T47D (cell line): ENCODE measurements at places on chromosomes 12 and 14.

GRCh38 chr12:44459569-44459968 is 416.5 kb downstream of the NELL2 start:
- no peak for DNase-seq

DNA sequence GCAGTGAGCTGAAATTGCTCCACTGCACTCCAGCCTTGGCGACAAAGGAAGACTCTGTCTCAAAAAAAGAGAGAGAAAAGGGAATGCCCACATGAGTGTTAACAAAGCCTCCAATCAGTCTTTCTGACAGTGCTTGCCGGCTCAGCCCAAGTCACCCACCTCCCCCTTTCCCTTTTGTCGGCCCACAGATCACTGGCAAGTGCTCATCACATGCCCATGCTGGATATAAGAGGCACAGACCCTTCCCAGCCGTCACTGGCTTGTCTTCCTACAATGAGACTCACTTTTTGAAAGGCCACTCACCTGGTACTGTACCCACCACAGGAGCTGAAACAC is 70.8 kb downstream of the CCDC88C start:
- no peak for DNase-seq

GRCh38 chr12:109331301-109331952 is 16.3 kb upstream of the MYO1H start:
- DNase-seq: no peak

DNA sequence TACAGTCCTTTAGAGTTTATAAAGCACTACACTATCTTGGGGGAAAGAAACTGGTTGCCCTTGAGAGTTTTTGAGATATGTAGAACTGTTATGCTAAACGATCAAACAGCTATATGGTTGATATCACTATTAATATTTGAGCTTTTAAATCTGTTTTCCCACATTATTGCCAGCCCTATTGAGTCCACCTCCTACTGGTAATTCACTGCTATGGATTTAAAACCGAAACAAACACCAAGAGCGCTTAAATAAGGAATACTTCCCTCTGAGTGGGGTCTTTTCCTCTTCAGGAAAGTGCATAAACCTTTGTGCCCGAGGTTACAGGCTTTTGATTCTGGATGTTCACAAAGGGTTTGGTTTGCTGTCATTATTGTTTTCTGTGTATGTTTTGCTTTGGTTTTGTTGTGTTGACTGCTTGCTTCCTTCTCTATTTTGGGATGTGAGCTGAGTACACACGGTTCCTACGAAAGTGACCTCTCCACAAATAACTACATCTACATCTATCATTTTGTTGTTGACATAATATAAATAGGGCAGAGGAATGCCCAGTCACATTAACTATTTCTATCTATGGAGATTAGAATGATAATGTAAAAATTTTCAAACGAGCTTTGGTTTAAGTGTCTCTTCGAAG is 44.8 kb downstream of the LGR5 start:
- no peak for DNase-seq
